Activated effector memory CD4-positive, alpha-beta T cell treated with anti-CD3 and anti-CD28 coated beads, Interleukin-2, amount 50 U/mL, for 16 hours (primary cell): ENCODE measurements at places on chromosomes 3 and 15.
A peak's percentile ranks its signal among the peaks of the same experiment; 100 is the strongest.

GRCh38 chr3:99332276-99332675 is 306.1 kb upstream of the COL8A1 start:
- no peak for DNase-seq

- no peak for DNase-seq
Observed at GRCh38 chr3:106728315-106729098, 648.7 kb upstream of the CCDC54 start.

GRCh38 chr15:44654858-44655257 is 8.6 kb downstream of the SPG11 start:
- no peak for DNase-seq

DNA sequence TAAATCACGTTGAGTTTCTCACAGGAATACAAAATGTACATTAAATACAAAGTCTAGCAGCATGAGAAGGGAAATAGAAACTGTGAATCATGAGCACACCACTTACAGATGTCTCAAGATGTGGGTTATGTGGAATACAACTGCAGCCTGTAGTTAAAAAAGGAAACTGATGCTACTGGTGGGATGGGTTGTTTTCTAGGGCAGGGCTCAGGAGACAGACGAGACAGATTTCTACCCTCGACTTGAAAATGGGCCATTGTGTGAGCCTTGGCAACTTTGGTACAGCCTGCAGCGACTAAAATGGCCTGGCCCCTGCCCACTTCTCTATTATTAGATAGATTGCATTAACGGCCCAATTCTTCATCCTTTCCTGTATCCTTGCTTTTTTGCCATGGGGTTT is 293.1 kb downstream of the SUCLG2 start:
- no peak for DNase-seq

DNA sequence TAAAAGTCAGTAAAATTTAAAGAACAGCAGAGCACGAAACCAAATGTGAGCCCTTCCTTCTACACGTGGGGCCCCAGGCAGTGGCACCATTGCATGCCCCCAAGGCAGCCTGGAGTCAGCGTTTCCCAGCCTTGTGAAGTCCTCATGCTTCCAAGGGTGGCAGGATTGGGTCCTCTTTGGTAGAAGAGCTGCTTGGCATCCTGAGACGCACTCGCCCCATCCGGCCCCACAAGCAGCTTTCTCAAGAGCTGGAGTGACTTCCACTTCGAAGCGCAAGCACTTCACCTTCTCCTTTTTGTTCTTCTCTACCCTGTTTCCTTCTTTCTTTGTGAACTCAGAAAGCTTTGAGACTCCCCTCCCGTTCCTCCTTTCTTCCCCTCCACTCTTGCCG is 34.7 kb downstream of the ZNF710 start:
- peak; percentile 48 for DNase-seq

- no peak for DNase-seq
Observed at GRCh38 chr3:8220291-8220690, 281.3 kb upstream of the LMCD1 start.

- DNase-seq = no peak
Observed at GRCh38 chr3:80408030-80408721, 640.4 kb upstream of the ROBO1 start.

GRCh38 chr3:126542340-126543241 is 16.1 kb downstream of the C3orf22 start:
- peak; percentile 47 for DNase-seq

DNA sequence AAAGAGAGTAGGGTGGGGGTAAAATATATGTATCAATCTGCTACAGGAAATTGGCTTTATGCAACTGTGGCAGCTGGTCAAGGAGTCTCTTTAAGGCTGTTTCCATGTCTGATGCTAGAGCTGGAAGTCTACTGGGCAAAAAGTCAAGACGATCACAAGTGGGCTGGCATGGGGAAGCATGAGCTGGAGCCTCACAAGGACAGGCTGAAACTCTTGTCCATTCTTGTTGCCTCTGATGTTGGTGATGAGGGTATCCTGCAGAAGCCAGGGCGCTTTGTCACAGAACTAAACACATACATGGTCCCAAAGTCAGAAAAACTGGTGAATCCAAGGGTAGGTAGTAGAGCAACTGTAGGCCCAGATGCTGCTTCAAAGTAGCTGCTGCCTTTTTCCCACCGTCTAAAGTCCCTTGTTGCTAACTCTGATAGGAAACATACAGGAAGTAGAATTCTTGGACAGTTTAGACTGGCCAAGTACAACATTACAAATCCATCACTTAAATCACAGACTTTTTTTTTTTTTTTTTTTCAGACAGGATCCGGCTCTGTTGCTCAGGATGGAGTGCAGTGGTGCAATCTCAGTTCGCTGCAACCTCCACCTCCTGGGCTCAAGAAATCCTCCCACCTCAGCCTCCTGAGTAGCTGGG is 54.2 kb downstream of the RPL39L start:
- no peak for DNase-seq

DNA sequence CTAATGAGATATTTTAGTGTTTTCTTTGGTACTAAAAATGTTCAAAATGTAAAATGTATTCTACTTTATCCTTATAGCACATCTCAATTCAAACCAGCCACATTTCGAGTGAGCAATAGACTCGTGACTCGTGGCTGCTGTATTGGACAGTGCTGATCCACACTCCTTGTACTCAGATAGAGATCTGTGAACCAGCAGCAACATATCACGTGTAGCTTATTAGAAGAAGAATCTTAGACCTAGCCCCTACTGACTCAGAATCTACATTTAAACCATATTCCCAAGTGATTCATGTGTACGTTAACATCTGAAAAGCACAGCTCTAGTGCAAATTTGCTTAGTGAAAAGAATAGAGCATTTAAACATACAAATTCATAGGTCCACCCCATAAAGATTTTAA is 130.9 kb downstream of the IL1RAP start:
- no peak for DNase-seq

DNA sequence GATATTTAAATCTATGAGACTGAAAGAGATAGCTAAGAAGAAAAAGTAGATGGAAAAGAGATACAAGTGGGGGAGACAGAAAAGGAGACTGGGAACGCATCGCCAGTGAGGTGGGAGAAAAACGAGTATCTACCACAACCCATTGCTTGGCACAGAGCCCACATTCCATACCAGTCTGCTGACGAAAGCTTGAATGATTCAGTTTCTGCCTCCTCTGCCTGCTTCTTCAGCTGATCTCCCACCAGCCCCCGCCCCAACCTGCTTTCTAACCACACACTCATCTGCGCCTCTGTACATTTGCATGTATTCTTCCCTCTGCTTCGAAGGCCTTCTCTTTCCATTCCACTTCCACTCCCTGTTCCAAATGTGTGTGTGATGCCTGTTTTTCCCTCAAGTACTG is 188.1 kb downstream of the USP13 start:
- DNase-seq = no peak

DNA sequence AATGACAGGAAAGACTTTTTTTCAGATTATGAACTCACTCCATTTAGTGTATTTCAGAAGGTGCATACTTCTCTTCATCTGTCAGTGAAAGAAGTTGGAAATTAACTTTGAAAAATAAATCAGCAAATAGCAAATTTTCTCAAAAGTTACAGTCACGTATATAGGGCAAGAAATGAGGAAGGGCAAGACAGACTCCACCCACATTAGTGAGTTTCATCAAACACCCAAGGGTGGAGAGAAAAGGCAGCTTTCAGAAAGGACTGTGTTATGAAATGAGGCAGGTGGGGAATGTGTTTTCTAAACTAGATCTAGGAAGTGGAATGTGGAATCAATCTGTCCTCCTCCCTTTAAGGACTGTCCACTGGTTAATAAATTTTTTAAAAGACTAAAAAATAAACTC is 2.9 kb downstream of the SLC22A13 start:
- no peak for DNase-seq

GRCh38 chr15:62573876-62574275 is 408.8 kb upstream of the C2CD4B start:
- DNase-seq = no peak

DNA sequence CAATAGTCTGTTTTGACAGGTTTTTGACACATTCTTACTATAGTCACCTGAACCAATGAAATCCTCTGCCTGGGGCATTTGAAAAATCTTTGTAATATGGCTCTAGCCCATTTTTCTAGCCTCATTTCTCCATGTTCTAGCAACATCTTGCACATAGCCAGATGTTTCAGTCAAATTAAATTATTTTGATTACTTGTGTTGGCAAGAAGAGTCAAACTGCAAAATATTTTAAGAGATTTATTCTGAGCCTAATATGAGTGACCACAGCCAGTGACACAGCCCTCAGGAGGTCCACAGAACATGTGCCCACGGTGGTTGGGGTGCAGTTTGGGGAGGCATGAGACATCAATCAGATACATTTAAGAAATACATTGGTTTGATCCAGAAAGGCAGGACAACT is 6.9 kb downstream of the IFT122 start:
- DNase-seq = no peak

DNA sequence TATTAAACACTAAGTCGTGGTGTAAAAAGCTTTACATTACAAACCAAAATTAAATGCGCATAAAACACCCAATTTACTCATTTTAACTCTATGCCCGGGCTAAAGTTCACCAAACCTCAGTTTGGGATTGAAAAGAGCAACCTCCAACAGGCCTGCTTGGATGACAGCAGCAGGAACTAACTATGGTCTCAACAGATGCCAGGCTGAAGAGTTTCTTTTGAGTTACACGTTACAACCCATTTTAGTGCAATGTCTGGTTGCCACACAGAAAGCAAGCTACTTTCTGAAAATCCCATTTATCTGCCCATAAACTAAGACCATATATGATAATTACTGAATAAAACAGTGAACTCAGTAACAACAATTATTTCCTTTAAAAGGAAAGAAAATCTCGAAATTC is 2.2 kb downstream of the SATB1 start:
- DNase-seq = no peak

GRCh38 chr3:13365390-13366379 is 54.4 kb downstream of the NUP210 start:
- no peak for DNase-seq

DNA sequence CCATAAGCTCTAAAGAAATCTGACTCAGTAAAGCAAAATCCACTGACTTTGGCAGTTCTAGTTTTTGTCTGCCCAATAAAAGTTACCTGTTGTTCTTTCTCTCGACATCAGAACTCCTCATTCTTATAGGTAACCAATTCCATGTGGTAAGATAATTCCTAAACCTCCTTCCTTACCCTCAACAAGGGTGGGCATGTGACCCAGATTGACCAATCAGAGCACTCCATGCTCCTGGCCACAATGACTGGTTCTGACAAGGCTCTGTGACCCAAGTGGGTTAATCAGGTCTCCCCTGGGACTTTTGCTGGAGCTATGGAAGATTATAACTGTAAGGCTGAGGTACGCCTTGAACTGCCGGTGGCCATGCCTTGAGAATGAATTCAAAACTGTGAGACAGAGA is 31.7 kb downstream of the LINS1 start:
- no peak for DNase-seq

GRCh38 chr3:73600293-73600938 is 24.3 kb downstream of the PDZRN3 start:
- DNase-seq = no peak

DNA sequence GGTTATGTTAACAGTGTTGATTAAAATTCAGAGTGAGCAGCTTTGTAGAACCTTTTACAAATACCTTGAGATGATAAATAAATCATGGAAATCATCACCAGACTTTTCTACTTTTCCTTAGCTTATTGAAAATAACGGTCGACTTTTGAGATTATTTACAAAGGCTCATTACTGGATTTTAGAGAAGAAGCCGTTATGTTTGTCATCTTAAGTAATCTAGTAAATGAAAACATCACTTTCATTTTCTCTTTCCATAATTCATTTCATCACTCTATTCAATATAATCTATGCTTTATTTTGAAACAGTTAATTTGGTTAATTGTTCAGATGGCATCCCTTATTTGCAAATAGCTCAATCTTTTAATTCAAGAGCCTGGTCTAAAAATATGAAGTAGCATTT is 3.6 kb downstream of the PLCL2 start:
- DNase-seq = no peak

GRCh38 chr15:39960411-39960810 is 26.5 kb downstream of the EIF2AK4 start:
- DNase-seq = no peak

DNA sequence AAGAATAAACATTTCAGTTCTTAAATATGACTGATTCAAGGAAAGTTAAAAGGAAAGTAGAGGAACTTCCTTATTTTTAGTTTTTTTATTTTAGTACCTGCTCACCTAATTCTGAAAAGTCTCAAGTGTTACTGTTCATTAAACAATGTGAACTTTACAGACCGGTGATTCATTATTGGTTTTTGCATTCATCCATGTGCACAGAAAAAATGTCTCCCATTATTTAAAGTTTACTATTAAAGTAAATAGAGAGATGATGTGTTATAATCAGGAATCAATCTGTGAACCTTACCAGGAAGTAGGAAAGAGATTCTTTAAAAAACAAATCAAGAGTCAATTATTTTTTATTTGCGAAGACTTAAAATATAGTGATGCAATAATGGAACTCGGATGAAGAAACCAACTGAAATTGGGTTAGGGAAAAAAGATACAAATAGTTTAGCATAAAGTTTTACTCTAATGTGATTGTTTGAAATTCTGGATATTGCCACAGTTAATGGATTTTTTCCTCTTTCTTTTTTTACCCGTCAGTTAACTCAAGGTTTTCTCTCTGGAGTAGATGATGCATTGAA is 119.4 kb upstream of the SAMMSON start:
- DNase-seq = no peak
